Stimulated activated CD8-positive, alpha-beta memory T cell treated with anti-CD3 and anti-CD28 coated beads, Interleukin-4, amount 100 ng/mL, for 1 hour (primary cell): ENCODE measurements at places on chromosomes 11 and 22.

DNA sequence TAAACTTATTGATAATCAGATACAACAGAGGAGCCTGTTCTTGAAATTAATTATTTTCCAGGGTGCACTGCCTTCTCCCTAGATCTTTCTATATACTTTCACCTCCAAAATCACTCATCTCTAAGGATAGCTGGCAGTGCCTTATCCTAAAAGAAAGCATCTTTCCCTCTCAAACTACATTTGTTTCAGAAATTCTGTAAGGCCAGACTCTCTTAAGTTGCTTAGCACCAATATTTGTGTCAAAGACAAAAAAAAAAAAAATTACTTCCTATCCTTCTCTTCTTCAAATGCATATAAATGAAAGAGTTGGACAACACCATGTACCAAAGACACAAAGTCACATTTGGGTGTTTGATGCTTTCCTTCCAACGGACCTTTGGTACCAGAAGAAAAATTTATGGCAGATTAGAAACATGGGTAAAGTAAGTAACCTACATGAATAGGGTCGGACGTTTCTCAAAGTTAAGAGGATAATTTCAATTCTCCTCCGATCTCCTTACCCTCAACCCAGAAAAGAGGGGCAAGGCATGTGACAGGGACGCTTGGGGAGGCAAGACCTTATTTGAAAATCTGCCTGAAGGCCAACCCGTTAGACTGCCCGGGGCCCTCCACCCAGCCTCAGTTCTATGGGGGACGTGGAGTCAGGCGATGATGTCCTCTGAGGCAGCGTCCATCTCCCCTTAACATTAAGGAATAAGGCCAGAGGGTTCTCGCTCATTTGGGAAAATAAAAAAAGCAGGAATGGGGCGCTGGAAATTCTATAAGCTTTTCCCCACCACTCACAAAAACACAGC is 66.3 kb downstream of the ETS1 start:
- DNase-seq, result no peak

GRCh38 chr11:86274503-86274902 is 27.5 kb upstream of the HIKESHI start:
- DNase-seq, result no peak

DNA sequence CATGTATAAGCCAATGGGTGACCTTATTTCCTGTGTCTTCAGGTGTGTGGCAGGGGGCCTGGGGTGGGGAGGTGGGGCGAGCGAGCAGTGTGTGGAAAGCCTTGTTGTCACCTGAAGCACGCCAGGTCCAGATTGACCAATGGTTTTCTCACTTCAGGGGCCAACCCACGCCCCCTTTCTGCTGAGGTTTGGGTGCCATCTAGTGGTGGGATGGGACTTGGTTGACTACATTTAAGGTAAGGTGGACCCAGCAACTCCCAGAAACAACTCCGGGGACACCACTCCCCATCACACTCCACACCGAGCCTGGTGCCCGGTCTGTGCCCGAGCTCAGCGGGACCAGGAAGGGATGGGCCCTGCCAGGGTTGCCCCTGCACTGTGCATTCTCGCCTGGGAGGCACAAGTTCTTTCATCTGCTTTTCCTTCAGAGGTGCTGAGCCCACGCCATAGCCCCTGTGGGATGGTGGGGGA is 40.0 kb downstream of the TPCN2 start:
- DNase-seq, result peak; percentile 27

GRCh38 chr11:20132667-20133039 is 27.6 kb downstream of the DBX1 start:
- no peak for DNase-seq

DNA sequence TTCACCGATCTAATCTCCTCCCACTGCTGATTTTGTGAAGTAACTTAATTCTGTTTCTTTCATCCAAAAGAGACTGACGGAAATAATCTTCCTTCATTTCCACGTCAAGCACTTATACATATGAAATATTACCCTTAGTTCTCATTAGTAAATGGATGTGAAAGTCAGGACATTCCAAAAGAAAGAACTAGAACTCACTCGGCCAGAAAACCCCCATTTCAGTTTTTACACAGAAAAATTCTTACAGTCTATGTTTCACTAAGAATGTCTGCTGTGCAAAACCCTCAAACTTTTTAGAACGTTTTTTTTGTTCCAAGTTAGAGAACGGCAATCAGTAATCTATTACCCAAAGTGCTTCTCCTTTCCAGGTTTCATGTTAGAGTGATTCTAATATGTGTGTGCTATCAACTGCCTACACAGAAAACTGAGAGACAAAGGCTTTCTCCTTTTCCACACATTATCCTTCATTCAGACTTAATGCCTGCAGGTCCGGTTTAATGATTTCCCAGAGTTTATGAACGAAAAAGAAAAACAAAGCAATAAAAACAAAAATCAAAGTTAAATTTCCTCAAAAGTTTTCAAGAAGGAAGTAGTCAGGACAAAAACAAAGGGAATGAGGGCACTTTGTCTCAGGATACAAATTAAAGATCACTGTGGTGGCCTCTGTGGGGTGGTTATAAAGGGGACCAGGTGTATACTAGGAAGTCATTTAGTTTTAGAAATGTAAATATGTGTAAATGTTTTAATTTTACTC is 11.3 kb upstream of the SESN3 start:
- DNase-seq, result no peak

GRCh38 chr11:20156280-20156875 is 3.9 kb downstream of the DBX1 start:
- DNase-seq, result no peak

DNA sequence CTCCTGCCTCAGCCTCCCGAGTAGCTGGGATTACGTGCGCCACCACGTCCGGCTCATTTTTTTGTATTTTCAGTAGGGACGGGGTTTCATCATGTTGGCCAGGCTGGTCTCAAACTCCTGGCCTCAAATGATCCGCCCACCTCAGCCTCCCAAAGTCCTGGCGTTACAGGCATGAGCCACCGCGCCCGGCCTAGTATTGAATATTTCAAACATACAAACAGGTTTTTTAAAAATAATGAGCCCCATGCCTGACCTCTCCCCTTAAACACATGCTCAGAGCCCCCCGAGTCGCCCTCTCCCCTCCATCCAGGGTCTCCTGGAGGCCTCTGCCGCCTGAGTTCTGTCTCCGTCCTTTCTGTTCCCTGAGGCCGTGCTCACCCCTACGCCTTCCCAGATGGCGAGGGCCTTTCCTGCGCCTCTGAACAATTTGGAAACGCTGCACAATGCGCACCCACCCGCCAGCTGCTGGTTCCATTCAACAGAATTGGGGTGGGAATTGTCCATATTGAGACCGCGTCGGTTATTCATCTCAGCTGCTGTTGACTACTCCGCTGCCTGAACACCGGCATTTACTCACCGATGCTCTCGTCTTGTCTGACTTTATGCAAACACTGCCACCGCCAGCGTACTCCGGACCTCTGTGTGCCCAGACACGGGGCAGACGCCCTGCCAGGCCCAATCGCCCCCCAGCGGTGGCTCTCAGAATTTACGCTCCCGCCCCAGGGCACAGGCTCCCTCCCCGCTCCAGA is 13.6 kb upstream of the RNH1 start:
- no peak for DNase-seq

GRCh38 chr11:110447897-110448745 is 18.4 kb downstream of the FDX1 start:
- no peak for DNase-seq

GRCh38 chr11:57751676-57752253 is at the start of gene BTBD18:
TSS of gene BTBD18 (minus strand) at chr11:57751819. CDS start at chr11:57751188, 631 bp downstream.
- DNase-seq, result no peak

GRCh38 chr11:24949406-24949805 is 452.6 kb downstream of the LUZP2 start:
- DNase-seq, result no peak

DNA sequence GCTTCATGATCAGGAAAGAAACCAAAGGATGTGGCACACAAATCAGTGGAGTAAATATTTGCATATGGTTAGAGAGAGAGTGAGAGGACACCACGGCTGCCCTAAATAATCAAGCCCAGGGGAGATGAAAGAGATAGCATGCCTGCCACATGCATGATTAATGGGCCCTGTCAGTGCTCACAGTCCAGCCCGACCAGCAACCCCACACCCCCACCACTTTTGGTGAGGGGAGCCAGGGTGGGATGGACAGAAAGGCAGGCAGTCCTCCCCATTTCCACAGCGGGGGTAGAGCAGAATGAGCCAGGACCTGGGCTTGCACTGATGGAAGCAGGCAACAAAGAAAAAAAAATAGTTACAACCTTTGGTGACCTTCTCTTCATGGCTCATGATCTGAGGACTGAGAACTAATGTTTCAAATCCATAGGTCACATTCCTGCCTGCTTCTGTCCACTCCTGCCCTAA is 545.0 kb downstream of the ETS1 start:
- DNase-seq, result no peak

DNA sequence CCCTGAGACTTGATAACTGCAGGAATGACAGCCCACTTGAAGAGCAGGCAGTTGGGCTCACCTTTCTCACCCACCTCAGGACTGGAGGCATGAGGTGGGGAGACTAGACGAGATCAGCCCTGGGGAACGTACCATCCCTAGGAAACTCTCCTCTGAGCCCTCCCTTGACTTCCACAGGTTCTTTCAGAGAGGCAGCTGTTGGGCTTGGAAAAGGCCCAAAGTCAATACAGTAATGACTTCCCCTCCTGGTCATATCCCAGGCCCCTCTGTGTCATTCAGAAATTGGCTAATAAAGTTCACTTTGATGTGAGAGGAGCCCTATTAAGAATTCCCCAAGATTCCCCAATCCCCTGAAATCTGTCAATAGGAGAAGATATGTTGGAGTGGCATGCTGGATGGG is 5.8 kb upstream of the NECTIN1 start:
- no peak for DNase-seq

DNA sequence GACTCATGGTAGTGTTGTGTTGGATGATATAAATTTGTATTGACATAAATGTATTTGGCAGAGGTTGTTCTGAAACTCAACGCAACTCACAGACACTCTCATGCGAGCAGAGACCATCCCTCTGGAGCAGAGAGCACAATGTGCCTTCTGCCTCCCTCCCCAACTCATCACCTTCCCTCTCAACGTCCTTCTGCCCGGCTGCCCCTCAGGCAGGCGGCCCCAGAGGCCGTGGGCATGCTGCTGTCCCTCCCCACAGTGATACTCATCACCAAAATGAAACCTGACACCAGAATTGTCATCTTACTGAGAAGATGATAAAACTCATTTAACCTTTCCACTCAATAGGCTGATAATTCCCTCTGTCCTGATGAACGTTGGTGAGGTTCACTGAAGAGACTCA is 260.6 kb downstream of the ETS1 start:
- DNase-seq, result no peak

DNA sequence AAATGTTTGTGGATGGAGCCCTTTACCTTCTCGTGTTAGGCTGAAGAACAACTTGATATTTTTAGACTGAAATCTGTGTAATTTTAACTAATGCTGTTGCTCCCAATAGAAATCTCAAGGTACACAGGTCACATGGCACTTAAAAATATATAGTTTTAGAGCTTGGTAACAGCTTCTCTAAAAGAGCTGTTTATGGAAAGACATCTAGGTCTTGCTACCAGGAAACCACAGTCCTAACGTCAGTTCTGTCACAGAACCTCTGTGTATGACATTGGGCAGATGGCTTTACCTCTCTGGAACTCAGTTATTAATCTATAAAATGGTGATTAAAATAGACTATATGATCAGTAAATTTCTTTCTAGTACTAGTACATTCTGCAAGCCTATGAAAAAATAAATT is 35.4 kb downstream of the PAK1 start:
- no peak for DNase-seq

DNA sequence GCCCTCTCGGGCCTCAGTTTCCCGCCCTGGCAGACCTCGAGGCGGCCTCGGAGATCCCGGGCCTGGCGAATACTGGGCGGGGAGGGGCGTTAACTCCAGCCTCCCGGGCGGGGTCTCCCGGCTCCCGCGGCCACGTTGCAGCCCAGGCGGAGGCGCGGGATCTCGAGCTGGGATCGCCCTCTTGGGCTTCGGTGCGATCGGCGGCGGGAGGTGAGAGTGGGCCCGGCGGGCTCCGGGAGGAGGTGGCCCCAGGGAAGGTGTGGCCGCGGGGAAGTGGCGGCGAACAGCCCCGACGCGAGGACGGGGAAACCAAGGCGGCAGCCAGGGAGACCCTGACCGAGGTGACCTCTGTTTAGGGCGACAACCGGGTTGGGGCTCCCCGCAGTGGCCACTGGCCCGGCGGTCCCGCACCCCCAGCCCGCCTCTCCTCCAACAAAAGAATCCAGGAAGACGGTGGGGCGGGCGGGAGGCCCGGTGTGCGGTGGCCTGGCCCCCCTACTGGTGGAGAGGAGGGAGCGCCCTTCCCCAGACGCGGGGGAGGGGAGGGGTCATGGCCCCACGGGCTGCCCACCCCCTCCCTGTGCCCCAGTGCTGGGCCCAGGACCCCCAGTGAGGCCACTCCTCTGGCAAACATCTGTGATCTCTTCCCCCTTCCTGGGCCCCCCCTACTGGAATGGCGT is at the start of gene PHETA2:
PHETA2 (plus strand) TSS at position 117 of the 680 bp plus-strand sequence. CDS start 3,046 bp downstream, outside the sequence.
- peak; percentile 21 for DNase-seq

DNA sequence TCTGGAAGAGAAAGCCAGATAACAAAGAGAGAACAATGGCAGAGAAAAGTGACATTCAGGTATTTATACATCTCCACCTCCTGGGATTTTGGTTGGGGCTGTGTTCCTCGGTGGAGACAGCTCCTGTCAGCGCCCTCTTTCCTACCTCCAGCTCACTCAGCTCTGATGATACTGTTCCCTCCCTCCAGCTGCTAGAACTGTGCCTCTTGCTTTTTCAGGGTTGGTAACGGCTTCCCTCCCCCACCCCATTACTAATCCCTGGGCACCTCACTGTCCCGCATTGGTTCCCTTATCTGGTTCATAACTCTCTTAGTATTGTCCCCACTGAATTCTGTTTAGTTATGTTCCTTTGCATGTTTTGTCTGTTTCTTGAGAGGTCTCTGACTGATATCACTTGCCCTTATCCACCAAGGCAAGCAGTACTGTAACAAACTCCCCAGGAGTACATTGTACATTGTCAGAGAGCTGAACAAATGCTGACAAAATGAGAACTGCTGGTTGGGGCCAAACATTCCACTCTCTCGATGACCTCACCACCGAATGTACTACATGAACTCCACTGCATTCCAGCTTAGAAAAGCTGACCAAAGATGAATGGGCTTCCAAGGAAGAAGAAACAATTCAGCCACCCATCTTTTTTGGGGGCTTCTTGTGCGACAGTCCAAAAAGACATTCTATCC is 5.7 kb upstream of the FBXO3 start:
- DNase-seq, result no peak
